ENCODE measurements at places on chromosomes 3 and 15.

DNA sequence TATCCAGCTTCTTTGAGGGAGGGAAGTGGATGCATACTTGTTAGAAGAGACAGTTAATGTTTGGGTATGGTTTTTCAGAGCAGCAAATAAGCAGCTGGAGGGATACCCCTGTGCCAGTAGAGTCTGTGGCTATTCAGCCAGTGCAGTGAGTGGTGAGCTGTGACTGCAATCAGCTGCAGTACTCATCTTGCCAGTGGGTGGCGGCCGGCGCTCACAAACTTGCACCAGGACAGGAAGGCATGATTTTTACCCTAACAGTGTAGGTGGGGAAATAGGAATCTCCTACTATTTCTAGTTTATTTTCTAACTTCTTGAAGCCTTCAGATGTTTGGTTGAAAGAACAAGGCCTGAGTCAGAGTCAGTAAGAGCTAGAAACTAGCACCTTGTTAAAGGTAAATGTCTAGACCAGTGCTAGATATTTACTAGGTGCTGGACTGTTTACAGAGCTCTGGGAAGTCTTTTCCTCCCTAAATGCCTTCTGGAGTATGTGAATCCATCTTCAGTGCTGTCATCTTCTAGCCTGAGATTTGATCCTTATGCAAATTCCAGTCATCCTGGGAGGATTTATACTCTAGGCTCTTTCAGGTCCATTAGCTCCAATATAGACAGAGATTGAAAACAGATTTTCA, 23.6 kb downstream of the TIMP4 start:
- DNase-seq: no peak

GRCh38 chr15:70054884-70055387, 42.8 kb downstream of the TLE3 start:
- DNase-seq: no peak

DNA sequence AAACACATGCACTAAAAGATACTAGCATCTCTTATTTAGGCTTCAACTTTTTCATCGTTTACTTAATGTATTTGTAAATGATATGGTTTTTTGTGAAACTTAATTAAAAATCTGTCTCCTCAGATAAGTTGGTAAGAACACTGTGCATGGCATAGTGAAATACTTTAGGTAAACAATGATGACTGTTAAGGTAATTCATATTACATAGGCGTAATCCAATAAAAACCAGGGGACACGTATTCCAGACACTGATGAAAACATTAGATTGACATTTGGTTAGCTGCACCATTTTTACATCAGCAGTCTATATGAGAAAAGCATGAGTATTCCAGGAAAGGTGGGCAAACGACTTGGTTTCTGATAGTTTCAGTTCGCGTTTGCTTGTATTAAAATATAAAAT, 170.0 kb downstream of the MBNL1 start:
- DNase-seq: no peak

GRCh38 chr3:36937492-36937891, 7.4 kb downstream of the TRANK1 start:
- no peak for DNase-seq

DNA sequence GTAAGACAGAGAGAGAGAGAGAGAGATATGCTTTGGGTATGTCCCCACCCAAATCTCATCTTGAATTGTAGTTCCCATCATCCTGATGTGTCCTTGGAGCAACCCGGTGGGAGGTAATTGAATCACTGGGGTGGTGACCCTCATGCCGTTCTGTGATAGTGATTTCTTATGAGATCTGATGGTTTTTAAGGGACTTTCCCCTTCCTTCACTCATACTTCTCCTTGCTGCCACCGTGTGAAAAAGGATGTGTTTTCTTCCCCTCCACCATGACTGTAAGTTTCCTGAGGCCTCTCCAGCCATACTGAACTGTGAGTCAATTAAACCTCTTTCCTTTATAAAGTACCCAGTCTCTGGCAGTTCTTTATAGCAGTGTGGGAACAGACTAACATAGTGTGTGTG, 60.3 kb downstream of the EOMES start:
- no peak for DNase-seq

- DNase-seq: no peak
These were observed 158.6 kb upstream of the LMCD1 start for GRCh38 chr3:8343058-8343457.

- no peak for DNase-seq
These were observed 85.9 kb upstream of the ABHD2 start for GRCh38 chr15:89002281-89002761.

- DNase-seq: no peak
These were observed 16.7 kb upstream of the TBL1XR1 start for GRCh38 chr3:177213801-177214535.

- no peak for DNase-seq
These were observed 241.0 kb downstream of the NSUN3 start for GRCh38 chr3:94303897-94304296.

- no peak for DNase-seq
These were observed 21.5 kb downstream of the FAM43A start for GRCh38 chr3:194707147-194707540.

DNA sequence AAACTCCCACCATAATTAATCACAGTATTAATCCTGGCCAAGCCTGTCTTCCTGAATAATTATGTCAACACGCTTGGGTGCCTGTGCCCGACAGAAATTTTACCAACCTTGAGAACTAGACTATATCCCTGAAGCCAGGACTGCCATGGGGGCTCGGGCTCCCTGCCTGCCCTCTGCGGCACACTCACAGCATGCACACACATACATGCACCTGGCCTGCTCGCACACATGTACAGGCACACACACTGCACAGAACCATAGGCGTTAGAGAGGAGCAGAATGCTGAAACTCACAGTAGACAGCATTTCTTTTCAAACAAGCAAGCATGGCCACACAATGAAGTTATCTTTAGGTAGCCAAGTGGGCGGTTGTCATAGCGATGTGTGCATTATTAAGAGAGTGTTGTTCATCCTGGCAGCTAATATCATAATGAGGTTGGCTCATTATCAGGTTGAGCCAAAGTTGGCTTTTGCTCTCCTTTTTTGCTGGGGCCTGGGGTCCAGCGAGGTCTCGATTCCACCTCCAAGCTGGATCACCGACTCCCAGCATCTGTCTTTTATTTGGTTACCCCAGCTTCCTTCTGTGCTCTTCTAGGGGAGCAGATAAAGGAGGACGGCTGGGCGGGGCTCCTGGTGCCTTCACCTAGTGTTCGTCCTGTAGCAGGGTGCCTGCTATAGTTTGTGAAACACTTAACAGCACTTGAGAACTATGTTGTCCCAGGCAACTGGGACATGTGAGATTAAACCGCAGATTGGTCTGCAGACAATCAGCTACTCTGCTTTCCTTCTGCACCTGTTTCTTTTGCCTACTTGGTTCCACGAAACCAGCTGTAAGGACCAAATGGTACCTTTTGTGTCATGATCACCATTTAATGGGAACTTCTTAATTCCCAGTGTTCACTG, 91.4 kb downstream of the ZNF621 start:
- peak; percentile 71 for DNase-seq

DNA sequence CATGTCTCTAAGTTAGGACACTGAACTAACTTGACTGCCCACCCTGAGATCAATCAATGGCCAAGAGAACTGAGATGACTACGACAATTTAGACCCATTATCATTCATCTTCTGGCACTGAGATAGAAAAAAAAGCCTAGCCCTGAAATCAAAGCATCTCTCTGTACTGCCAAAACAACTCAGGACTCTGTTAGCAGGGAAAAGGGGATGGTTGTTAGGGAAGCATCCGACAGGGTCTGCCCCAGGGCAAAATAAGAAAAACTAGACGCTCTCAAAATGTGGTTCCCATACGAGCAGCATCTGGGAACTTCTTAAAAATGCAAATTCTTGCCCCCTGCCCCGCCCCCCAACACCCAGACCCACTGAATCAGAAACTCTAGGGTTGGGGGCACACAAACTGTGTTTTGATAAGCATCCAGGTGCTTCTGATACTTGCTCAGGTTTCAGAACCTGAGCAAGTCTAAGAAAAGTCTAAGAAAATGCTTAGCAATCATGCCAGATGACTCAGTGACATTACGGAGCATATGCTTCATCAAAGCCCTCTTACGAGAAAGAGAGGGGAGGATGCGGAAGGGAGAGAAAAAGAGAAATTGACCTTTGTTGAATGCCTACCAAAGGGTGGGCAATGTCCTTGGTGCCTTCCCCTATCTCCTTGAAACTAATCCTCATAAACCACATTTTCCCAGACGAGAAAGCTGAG, 172.8 kb upstream of the HES1 start:
- DNase-seq: no peak

DNA sequence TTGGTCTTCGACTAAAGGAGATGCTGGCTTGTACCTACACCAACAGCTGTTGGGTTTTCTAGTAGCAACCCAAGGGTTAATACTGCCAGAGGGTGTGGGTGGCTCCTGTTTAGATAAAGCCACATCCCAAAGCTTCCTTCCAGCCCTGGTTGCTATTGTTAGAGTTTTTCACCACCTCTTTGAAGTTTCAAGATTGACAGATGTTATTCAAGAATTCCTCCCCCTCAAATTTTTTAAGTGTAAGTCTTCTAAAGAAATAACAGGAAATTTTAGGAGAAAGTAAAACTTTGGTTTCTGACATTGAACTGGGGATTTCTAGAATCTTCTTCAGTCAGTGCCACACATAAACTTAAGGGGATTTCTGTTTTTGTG, 60.9 kb downstream of the TGFBR2 start:
- DNase-seq: no peak

- no peak for DNase-seq
These were observed 961.7 kb downstream of the FHIT start for GRCh38 chr3:60289341-60290121.

DNA sequence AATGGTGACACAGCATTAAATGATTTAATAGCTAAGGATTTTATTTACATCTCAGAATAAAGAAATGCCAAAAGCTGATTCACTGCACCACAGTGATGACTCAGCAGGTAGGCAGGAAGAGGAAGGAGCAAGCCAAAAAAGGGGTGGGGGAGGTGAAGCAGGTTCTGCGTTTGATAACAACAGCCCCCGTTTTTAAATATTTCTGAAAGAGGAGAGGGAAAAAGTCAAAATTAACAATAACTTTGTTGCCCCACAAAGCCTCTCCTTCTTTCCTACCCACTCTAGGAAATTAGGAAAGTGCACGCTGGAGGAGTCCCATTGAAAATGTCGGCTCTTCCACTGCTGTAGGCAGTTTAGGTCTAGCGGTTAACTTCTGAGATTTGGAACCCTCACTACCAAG, 9.9 kb upstream of the CCDC54 start:
- no peak for DNase-seq

DNA sequence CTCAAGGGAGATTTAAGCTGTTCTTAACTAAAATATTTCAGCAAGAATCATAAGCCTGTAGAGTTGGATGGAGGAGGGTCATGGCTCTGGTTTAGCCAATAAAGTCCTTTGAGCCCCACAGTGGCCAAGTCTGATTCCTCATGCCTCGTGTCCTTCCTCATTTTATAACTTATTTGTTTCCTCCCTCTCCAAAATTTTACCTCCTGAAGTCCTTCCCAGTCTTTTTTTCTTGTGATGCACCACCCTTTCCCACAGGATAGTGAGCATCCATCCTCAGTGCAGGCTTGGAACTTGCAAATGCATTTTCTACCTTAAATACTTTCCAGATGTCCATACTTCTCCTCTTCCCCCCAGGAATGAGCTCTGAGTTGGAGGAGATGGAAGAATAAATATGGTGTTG, 162.7 kb upstream of the AGTR1 start:
- DNase-seq: no peak

DNA sequence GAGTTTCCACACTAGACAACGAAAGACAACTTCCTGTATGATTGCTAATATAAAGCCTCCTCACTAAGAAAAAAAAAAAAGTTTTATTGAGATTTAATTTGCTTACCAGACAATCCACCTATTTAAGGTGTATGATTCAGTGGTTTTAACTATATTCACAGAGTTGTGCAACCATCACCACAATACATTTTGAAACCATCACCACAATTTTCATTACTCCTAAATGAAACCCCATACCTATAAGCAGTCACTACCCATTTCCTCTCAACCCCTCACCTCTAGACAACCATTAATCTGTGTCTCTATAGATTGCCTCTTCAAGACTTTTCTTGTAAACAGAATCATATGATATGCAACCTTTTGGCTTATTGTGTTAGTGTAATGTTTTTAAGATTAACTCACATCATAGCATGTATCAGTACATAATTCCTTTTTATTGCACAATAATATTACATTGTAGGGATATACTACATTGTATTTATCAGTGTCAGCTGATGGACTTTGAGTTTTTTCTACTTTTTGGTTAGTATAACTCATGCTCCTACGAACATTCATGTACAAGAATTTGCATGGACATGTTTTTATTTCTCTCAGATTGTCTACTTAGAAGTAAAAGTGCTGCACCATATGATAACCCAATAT, 339.7 kb downstream of the NLGN1 start:
- DNase-seq: no peak

- no peak for DNase-seq
These were observed 108.3 kb downstream of the TFDP2 start for GRCh38 chr3:142040941-142041491.

DNA sequence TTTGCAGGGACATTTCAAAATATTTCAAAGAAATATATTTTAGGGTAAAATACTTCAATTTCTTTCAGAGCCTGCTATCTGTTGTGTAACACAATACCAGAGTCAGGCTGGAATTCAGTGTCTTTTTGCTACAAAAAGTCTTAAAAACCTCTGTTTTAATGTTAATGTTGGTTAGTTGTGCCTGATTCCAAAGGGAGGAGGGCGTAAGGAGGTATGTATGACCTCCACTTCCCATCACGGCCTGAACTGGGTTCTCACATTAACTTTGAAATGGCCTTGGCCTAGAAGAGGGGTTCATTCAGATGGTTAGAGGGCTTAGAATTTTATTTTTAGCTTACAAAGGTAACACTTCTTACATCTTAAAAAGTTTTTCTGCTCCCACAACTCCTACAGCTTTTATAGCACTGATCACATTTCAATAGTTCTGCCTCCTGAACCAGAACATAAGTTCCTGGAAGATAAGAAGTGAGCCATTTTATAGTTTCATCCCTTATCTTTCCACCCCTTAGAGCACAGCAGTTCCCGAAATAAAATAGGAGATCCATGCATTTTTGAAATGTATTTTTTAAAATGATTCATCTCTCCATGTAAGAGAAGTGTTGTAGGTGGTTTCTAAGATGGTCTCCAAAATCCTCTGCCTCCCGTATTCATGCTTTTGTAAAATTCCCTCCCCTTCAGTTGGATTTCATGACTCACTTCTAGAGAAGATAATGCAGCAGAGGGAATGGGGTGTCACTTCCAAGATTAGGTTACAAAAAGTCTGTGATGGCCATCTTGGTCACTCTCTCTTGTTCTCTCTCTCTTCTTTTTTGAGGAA, 543.1 kb upstream of the NECTIN3 start:
- no peak for DNase-seq

- DNase-seq: no peak
These were observed 26.2 kb downstream of the FAM43A start for GRCh38 chr3:194711913-194712312.

DNA sequence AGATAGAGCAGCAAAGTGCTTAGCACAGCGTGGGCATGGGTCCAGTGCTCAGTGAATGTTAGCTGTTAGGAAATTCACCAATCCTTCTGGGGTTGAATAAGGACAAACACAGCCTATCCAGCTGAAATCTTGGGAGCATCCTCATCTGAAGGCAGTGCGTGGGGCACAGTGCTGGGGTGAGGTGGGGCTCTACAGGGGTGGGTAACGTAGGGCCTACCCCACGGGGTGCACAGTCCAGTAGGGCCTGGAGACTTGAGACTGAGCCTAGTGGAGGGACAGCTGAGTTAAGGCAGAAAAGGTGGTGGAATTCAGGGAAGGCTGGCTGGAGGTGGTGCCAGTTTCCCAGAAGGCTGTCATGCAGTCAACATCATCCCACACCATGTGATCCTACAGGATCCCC, 73.0 kb downstream of the ISG20 start:
- no peak for DNase-seq

GRCh38 chr3:63043631-63044030, 168.4 kb upstream of the CADPS start:
- no peak for DNase-seq

Measured in DMS79 (cell line).